ENCODE measurements at places on chromosomes 12 and 14. TPM values are rescaled to one million over a fixed set of nuclear protein-coding genes. Genes with fewer than 3 reads are reported as not detected.

GRCh38 chr14:48725051-48725734 lies 861.0 kb downstream of the RPS29 start:
- DNase-seq = no peak

GRCh38 chr14:93962701-93963601 lies 13.4 kb downstream of the ASB2 start:
- no peak for DNase-seq

- DNase-seq = no peak
Measured at GRCh38 chr12:4044101-4044500, 170.9 kb upstream of the PARP11 start.

GRCh38 chr12:97520106-97520505 lies 57.5 kb downstream of the RMST start:
- no peak for DNase-seq

DNA sequence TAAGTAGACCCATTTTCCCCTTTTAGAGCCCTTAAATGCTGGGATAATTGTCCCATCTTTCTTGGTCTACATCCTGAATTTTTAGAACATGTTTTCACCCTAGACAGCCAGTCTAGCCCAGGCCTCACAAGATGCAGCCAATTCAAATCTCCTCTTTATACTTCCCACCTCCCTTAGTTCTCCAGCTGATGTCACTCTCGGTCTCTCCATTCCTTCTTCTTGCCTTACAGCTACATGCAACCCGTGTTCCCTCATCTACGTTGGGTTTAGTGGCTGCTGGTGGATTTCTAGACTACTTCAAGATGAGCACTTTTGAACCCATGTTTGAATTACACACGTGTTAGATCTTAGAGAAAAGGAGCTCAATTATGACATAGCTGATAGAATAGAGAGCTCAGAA lies 132.0 kb downstream of the PPM1H start:
- no peak for DNase-seq

GRCh38 chr12:80353254-80353653 lies 90.8 kb upstream of the PTPRQ start:
- DNase-seq = no peak

DNA sequence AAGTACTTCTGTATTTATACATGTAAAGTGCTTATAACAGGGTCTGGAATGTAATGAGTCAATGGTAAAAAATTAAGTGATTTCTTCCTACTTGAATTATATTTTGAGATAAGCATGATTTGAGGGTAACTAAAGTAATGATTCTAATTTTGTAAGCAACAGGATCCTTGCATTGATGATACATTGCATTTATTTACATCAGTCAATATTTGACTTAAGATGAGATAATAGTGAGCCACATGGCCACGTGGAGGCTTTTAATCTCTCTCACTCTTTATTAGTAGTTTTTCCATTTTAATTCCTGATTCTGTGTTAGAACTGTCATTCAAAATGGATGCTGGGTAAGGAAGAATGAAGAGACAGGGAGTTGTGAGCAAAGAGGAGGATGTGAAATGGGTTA lies 298.1 kb upstream of the PRICKLE1 start:
- DNase-seq = no peak

DNA sequence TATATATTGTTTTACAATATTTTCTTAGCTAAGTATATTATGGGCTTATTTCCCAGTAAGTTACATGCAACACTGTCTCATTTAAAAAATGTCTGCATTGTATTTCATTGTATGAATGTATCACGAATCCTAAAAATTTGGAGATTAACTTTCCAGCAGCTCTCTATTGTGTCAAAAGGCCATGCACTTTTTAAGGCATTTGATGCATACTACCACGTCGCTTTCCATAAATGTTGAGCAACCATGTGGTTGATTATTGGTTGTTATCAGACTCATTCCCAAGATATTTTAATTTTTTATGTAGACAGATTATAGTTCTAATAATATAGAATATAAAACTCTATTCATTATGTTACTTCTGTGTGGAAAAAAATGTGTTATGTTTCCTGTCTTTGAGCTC lies 79.9 kb downstream of the SMOC1 start:
- DNase-seq = no peak

DNA sequence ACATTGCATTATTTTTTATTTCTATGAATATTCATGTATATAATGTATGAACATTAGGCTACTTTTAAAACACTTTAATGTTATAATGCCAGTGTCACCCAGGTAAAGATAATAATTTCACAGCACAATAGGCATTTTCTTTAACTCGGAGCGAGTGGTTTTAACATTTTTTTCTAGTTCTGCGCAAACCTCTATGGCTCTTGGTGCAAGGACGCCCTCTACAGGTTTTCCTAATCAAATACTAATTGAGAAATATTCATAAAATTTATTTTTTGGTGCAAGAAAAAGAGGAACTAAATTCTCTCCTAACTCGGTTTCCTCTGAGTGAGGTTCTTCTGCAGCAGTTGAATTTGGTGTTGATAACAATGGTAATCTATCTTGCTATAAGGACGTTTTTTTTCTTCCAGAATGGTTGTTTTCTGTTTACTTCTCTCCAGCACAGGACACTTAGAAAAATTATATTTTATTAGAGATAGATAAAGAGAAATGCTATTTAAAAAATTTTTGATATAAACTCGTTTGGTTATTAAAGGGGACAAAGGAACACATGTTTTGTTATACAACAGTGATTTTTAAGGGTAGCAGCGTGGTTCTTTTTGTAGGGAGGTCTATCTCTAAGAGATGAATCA lies 2.4 kb upstream of the WIF1 start:
- no peak for DNase-seq

DNA sequence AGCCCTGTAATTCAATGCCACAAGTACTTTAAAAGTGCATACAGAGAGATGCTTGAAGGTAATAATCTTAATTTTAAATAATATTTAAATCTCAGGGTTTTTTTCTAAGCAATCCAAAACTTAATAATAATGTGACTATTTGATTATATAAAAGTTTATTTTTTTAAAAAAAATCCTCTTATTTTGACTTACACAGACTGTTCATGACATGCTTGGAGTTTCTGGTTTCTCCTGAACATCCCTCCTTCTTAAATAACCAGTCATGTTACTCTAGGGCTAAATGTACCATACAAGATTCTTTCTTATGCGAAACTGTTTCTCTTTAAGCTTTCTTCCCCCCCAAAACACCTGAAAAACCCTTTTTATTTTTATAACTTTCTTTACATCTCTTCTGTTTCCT lies 58.2 kb upstream of the SLC2A13 start:
- no peak for DNase-seq

DNA sequence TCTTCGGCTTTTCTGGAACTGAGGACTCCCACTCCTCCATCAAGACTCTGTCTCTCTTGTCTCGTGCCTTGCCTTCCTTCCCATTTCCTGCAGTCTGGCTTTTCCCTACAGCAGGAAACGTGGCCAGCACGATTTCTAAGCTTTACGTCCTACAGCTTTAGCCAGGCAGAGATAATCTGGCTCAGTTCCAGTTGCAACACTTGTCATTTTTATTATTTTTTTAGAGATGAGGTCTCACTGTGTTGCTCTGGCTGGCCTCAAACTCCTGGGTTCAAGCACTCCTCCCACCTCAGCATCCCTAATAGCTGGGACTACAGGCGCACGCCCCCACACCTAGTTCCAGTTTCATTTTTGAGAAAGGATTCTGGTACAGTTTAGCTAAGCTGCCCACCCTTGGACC lies 19.9 kb downstream of the CALM1 start:
- no peak for DNase-seq

- no peak for DNase-seq
Measured at GRCh38 chr12:80217011-80217535, 117.7 kb downstream of the OTOGL start.

NKX2-1 gene
- total RNA-seq = not detected

SPSB2 gene
- 6.7 TPM for total RNA-seq

All from activated T-cell treated with anti-CD3 and anti-CD28 coated beads, Interleukin-2, amount 50 U/mL, for 4 hours (primary cell).